ENCODE measurements at places on chromosomes 11 and 22. TPM values are rescaled to one million over a fixed set of nuclear protein-coding genes. Genes with fewer than 3 reads are reported as not detected.

DNA sequence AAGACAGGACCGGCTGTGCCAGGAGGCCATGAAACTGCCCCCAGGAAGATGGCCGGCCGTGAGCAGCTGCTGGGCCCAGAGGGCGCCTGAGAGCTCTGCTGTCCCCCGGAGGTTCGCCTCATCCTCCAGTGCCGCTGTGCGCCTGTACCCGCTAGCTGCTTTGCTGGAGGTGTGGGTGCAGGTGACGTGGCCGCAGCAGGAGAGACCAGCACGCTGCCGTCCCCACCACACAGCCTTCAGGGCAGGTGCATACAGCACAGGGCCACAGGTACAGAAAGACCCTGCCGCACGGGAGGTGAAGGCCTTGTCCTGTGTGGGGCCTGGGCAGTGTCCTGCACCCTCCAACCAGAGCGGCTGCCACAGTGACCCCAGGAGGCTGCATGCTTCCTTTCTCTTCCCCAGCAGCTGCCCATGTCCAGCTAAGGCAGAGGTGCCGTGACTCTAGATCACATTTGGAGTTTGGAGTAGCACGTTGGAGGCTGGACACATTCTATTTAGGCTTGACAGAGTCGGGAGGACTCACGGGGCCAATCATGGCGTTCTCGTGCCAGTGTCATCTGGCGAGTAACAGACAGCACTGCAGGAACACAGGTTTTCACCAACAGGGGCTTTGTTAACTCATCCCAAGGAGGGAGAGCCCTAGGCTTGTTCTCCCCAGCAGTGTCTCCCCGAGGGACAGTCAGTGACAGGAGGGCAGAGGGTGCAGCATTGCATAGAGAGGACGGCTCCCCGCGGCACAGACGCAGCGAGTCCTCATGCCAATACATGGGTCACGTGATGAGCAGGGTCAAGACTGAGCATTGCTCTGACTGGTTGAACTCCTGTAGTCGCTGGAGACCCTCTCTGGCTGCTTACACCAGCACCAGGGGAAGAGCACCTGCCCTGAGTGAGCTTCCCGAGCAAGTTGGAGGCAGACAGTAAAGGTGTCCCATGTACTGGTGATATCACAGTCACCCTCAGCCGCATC lies 18.7 kb upstream of the PANX2 start:
- DNase-seq = no peak

DNA sequence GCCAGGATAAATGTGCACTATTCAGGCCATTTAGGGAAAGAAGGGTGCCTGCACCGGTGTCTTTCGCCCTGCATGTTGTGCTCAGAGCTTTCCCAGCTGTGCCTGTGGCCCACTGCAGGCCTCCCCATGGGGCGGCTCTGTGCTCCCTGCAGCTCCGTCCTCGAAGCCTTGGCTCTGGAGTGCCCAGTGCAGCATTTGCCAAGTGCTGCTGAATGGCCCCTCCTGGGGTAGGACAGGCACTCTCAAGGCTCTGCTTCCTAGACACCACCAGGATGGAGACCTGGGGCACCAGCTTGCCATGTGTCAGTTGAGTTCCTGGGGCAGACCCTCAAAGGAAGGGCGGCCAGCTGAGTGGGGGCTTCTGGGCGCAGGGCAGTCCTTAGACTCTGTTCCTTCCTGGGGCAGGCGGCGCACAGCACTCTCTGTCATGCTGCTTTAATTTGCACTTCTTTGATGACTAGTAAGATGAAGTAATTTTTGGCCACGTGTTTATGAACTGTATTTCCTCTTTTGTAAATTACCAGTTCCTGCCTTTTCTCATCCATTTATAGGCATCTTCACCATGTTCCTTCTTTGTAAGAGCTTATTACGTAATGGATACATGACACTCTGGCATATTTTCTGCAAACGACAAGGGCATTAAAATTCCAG lies 32.1 kb upstream of the GNB1L start:
- DNase-seq = no peak

DNA sequence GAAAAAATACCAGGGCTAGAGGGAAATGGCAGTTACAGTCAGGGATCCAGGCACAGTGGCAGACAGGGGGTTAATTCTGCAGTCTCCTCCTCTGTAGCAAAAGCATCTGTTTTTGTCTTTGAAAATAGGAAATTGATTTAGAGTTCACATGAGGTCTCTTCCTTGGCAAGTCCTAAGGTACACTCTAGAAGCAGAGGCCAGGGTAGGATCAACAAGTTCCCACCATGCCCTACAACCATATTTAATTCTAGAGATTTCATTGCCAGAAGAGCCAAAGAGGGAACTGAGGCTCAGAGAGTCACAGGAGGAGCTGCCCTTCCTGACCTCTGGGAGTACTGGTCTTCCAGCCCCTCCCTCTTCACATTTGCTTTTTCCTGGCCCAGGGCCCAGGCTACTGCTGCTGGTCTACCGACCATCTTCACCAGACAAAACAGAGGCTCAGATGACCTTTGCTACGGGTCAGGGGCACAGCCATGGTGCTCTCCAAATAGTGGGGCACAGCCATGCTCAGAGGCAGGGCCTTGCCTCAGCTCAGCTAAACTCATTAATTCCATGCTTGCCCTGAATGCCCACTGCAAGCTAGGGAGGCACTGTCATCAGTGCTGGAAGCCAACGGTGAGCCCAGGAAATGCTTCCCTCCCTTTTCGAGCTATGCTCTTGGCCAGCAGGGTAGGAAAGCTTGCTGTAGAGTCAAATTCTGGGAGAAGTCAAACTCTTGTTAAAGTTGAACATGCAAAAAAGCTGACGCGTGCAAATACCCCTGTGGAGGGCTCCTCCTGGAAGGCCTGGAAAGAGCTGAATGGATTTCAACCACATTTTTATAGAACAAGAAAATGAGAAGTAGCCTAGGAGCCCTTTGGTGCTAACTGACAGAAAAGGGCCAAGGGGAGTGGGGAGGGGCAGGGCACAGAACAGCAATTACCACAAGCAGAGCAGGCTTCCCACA lies 11.7 kb upstream of the CHRM4 start:
- DNase-seq = no peak

DNA sequence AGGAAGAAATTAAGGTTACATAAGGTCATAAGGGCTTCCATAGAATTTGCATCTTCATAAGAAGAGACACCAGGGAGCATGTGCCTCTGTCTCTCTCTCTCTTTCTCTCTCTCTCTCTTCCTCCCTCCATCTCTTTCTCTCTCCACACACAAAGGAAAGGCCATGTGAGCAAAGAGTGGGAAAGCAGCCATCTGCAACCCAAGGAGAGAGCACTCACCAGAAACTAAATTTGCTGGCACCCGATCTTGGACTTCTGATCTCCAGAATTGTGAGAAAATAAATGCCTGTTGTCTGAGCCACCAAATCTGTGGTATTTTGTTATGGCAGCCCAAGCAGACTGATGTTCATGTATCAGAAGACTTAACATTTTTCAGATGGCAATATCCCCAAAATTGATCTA lies 6.4 kb upstream of the KRTAP5-10 start:
- no peak for DNase-seq

DNA sequence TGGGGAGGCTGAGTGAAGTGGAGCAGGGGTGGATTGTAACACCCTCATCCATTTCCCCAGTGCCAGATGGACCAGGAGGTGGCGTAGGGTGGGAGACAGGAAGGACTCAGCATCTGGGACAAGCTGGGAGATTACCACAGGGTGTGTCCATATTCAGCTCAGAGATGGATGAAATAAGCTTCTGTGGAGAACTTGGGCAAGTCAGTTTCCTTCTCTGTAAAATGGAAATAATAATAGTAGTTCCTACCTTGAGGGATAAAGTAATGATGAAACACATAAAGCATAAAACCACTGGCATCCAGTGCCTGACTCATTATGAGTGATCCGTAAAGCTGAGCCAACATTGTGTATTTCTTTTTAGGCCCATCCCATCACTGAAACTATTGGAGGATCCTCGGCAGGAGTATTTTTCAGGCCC lies 607 bp upstream of the ROBO4 start:
- no peak for DNase-seq

DNA sequence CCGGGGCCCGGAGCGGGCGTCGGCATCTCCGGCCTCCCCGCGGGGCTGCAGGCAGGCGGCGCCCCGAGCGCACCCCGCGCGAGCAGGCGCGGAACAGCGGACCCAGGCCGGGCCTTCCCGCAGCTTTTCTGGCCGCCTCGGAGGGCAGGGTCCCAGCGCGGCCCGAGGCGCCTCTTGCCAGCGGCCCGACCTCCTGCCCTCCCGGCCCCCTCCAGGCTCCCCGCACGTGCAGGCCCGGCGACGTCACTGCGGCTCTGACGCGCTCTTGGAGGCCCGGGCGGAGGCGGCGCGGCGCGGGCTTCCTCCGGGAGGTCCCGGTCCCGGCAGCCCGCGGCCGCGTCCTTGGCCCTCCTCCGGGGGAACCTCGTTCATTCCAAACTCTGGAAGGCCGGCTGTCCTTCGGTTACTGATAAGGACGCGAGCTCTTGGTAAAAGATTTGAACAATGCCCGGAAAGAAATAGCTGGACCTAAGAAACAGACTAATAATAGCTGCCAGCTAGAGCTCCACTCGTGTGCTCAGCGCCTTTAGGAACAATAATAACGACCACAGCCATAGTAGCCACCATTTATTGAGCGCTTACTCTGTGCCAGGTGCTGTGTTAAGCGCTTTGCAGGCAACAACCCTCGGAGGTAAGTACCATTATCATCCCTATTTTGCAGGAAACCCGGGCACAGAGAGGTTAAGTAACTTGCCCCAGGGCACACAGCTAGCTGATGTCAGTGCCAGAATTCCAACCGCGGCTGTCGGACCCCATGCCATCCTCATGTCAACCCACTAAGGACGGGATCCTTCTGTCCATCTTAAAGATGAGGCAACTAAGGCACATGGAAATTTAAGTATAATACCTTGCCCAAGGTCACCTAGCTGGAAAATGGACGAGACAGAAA lies 39.1 kb upstream of the CREB3L1 start:
- no peak for DNase-seq

The MOV10L1 gene
- total RNA-seq = 0.70 TPM

DNA sequence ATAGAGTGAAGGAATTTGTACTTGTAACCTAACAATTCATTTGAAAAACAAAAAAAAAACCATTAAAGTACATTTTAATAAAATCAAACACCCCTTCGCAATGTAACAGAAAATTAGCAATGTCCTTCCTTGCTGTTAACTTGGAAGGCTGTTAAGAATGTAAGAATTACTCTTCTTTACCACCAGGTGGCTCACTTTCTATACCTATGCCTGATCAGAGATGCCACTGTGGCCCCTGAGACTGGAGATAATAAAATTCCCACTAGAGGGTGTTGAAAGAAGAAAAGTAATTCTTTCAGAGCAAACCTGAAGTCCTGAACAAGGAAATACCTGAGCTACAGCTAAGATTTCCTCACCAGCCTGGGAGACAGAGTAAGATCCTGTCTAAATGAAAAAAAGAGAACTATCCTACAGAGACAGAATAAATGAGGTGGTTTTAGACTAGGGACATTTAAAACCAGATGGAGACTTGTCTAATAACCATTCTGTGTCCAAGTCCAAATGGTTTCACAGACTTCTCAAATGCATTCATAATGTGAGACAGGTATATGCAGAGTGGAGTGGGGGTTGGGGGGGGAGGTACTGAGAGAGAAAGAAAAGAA lies 1089.3 kb downstream of the FAM181B start:
- no peak for DNase-seq

Data from left colon (tissue), 2 donors.